ENCODE measurements at places on chromosomes 16 and 17.
A peak's percentile ranks its signal among the peaks of the same experiment; 100 is the strongest.

DNA sequence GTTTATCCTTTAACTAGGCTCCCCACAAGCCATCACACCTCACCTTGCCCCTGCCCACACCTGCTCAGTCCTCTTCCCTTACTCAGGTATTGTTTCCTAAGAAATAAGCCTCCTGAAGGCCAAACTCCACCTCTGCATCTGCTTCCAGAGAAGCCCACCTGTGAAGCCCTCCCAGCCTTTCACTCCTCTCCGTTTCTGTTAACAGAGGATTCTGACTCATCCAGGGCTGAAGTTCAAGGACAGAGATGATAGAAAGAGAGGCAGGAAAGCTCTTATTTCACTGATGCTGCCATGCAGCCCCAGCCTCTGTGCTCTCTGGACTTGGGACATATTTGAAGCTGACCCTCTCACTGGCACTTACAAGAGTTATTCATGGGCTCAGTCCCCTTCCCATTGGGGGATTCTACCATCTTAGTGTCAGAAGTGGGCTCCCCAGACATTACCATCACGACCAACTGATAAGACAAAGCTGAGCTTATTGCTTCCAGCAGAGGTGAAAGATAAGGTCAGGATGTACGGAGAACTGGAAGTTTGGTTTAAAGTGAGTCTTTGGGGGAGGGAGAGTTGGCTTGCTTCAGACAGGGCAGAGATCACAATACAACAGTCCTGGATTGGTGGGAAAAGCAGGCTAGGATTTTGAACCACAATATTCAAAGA, 35.3 kb upstream of the XYLT2 start:
- DNase-seq, result no peak

GRCh38 chr17:78242024-78242742, 10.8 kb downstream of the TMEM235 start:
- no peak for DNase-seq

DNA sequence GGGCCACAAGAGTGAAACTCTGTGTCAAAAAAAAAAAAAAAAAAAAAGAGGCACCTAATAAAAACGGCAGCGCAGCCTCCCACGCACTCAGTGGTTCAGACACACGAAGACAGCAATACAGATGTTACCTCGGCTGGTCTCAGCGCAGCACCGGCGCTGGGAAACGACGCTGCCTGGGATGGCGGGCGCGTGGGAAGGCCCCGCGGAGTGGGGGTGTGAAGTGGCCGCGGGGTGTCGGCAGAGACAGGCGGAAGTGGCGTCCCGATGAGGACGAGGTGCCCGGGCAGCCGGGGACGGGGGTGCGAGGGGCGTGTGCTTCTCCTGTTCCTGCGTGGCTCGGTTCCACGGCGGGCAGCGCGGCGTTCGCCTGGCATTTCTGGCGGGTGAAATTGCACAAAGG, 179.4 kb downstream of the BANP start:
- no peak for DNase-seq

- DNase-seq, result no peak
Observed at GRCh38 chr17:14352136-14352535, 51.3 kb downstream of the HS3ST3B1 start.

DNA sequence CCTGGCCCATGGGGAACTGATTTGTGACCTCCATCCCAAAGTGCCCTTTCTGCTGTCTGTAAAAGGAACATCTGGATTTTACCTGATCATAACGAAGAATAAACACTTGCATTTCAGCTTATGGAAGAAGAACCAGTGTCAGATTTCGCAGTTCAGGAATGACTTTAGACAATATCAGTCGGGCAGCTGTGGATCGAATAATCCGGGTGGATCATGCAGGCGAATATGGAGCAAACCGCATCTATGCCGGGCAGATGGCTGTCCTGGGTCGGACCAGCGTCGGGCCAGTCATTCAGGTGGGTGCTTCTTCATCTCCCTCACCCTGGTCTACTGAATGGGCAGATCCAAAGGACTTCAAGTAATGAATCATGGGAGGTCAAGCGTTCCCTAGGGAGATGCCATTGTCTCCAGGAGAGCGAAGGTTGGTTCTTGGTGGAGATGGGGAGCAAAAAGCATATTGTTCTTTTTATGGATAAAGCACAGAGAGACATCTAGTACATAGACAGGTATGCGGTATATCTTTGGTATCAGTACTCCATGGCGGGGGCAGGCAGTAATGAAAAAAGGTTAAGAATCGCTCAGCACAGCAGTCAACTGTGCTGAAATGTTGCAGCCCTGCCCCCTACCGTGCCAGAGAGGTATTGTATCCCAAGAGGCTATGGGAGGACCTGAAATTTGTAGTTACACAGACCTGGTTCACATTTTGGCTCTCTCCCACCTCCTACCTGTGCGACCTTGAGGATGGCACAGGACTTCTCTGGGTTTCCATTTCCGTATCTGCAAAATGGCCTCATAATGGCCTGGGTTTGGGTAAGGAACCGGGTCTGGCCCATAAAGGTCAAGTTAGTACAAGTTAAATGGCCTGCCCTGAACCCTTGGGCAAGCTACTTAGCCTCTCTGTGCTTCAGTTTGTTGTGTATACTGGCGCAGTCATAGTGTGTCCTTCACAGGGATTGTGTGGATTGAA, 4.7 kb downstream of the COQ7 start:
- peak; percentile 54 for DNase-seq

DNA sequence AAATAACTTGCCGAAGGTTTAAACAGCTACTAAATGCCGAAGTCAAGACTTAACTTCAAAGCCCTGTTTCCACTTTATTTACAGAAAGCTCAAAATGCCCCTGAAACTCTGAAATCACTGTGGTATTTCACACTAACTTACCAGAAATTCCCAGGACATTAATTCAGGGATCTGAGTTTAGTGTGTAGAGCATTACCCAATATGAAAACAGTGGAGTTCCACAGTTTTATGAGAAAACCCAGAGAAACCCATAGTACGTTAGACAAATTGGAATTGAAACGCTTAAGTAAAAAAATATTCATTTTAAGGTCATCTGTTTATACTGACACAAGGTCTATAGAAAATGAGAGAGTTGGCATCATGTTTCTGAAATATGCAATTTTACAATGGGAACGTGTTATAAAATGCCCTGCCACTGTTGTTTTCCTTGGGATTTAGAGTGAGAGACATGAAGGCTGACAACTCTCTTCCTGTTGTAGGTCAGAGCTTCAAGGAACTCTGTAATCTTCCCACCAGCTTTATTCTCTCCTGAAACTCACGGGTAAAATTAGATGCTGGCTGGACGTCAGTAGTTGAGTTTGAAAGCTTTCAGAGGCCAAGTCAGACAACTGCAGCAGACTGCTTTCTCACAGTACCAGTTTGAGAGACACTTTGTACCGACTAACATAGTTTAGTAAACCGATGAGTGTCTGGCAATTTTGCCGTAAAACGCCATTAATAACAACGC, 139.4 kb upstream of the TBX2 start:
- DNase-seq, result no peak

DNA sequence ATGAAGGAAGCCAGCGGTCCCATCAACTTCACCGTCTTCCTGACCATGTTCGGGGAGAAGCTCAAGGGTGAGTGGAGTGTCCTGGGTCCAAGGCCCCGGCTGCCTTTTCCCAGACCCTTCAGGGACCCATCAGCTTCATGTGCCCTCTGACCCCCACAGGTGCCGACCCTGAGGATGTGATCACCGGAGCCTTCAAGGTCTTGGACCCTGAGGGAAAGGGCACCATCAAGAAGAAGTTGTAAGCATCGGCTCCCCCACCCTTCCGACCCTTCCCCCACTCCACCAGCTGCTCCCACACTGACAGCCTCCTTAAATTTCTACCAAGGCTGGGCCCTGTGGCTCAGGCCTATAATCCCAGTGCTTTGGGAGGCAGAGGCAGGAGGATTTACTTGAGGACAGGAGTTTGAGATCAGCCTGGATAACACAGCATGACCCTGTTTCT, 1.9 kb downstream of the MYL11 start:
- DNase-seq, result no peak

DNA sequence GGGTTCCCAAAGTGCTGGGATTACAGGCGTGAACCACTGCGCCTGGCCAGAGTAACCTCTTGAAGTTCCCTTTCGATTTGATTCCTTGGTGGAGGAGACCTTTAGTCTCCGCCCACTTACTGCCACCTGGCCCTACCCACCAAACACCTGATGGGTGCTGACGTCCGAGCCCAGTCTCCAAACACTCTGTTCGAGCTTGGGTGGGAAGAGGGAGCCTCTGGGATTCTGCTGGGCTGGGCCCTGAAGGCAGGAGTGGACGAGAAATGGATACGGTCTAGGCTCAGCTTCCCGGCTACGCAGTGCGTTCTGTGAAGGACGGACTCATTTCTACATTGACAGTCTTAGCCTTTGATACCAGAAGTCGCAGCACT, 870 bp upstream of the ITGA3 start:
- no peak for DNase-seq

- DNase-seq, result no peak
Observed at GRCh38 chr17:79160980-79161636, 86.5 kb downstream of the ENGASE start.

GRCh38 chr16:25636662-25637061, 55.1 kb upstream of the HS3ST4 start:
- DNase-seq, result no peak

GRCh38 chr16:76343769-76344168, 66.6 kb downstream of the CNTNAP4 start:
- DNase-seq, result no peak

- no peak for DNase-seq
Observed at GRCh38 chr16:75475420-75475847, 10.9 kb upstream of the TMEM170A start.

DNA sequence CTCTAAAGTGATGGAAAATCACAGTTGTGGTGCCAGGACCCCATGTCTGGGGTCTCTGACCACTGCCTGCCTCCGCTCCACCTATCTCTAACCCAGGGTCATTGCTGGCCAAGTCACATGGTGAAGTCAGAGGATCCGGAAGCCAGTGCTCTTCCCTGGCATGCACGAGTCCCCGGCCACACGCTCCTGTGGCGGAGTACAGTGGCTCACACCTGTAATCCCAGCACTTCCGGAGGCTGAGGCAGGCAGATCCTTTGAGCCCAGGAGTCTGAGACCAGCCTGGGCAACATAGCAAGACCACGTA, 21.5 kb upstream of the RBFOX3 start:
- DNase-seq, result no peak

GRCh38 chr16:64305663-64306062, 816.2 kb downstream of the CDH11 start:
- no peak for DNase-seq

DNA sequence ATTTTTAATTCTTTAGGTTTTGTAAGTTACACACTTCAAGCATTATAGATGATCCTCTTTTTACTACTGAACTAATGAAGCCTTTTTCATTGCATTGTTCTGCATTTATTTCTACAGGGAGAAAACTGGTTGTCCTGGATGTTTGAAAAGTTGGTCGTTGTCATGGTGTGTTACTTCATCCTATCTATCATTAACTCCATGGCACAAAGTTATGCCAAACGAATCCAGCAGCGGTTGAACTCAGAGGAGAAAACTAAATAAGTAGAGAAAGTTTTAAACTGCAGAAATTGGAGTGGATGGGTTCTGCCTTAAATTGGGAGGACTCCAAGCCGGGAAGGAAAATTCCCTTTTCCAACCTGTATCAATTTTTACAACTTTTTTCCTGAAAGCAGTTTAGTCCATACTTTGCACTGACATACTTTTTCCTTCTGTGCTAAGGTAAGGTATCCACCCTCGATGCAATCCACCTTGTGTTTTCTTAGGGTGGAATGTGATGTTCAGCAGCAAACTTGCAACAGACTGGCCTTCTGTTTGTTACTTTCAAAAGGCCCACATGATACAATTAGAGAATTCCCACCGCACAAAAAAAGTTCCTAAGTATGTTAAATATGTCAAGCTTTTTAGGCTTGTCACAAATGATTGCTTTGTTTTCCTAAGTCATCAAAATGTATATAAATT, 53.0 kb downstream of the TUBD1 start:
- no peak for DNase-seq

DNA sequence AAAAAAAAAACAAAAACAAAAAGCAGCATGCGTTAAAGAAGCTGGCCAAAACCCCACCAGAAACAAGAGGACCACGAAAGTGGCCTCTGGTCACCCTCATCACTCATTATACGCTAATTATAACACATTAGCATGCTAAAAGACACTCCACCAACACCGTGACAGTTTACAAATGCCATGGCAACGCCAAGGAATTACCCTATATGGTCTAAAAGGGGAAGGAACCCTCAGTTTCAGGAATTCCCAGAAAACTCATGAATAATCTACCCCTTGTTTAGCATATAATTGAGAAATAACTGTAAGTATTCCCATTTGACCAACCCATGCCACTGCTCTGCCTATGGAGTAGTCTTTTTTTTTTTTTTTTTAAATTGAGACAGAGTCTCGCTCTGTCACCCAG, 77.6 kb downstream of the EMP2 start:
- no peak for DNase-seq

- peak; percentile 28 for DNase-seq
Observed at GRCh38 chr17:57782647-57783337, 37.7 kb upstream of the CCDC182 start.

GRCh38 chr16:927406-927805, 43.4 kb downstream of the LMF1 start:
- no peak for DNase-seq

DNA sequence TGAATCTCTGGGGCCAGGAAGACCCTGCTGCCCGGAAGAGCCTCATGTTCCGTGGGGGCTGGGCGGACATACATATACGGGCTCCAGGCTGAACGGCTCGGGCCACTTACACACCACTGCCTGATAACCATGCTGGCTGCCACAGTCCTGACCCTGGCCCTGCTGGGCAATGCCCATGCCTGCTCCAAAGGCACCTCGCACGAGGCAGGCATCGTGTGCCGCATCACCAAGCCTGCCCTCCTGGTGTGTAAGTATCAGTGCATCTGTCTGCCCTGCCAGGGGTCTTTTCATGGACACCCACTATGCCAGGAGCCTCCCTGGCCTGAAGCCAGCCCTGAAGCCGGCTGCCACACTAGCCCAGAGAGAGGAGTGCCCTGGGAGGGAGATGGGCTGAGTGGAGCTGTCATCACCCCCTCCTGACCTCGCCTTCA, at the start of gene CETP:
Gene CETP, plus strand, starts transcription at position 100 of the 431 bp plus-strand sequence. Its CDS starts 30 bp downstream, at position 130.
- no peak for DNase-seq

- no peak for DNase-seq
Observed at GRCh38 chr16:81175325-81175891, 63.1 kb upstream of the BCO1 start.

GRCh38 chr17:8726941-8727555, 17.6 kb downstream of the CCDC42 start:
- no peak for DNase-seq

- DNase-seq, result peak; percentile 73
Observed at GRCh38 chr16:11915114-11915643, 577 bp downstream of the GSPT1 start.

GRCh38 chr16:12126091-12126806, 149.7 kb downstream of the SNX29 start:
- no peak for DNase-seq

All from GM13976 (cell line).